ENCODE measurements at places on chromosomes 11 and 22.
A peak's percentile ranks its signal among the peaks of the same experiment; 100 is the strongest.

DNA sequence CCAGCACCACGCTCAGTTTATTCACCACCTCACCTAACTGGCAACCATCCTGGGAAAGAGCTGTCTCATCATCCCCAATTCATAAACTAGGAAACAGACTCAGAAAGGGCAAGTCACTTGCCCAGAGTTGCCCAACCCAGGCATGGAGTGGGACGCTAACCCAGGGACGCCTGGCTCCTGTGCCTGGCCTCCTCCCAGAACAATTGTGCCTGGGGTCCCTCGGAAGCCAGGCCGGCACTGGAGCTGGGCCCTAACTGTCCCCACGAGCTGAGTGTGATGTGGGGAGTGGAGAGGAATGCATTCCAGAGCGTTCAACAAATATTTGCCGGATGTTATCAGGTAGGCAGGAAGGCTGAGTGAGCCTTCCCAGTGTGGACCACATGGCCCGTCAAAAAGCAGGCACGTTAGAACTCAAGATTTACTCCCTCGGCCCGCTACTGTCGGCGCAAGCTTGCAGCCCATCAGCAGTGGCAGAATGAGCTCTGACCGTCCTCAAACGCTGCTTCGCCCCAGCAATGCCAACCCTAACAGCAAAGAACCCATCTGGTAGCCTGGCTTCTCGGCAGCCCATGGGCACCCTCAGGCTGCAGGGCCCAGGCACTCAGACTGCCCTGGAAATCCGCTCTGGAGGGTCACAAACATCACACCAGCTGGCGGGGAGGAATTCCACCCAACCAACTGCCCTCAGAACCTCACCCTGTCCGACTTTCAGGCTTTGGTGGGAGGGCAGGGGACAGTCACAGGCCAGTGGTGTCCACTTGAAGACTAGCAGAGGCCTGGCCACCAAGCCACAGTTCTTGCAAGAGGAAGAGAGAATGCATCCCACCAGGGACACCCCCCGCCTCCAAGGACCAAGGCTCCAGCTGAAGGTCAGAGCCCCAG is 35.6 kb downstream of the MYH9 start:
- no peak for DNase-seq

DNA sequence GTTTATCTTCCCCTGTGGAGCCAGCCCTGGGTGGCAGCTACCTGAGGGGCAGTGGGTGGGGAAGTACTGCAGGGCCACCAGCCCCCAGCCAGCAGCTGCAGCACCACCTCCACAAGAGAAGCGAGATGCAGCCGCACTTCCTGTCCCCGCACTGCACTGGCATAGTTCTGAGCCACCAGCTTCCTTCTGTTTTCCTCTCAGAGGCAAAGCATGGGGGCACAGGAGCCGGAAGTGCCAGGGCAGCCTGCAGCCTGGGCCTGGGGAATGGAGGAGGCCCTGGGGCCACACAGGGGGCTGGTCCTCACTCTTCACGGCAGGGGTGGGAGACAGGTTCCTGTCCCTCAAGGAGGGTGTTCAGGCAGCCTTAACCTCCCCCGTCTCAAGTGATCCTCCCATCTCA is 11.9 kb upstream of the SH3BP1 start:
- DNase-seq: no peak

GRCh38 chr11:1062075-1062820 is 12.4 kb upstream of the MUC2 start:
- no peak for DNase-seq

DNA sequence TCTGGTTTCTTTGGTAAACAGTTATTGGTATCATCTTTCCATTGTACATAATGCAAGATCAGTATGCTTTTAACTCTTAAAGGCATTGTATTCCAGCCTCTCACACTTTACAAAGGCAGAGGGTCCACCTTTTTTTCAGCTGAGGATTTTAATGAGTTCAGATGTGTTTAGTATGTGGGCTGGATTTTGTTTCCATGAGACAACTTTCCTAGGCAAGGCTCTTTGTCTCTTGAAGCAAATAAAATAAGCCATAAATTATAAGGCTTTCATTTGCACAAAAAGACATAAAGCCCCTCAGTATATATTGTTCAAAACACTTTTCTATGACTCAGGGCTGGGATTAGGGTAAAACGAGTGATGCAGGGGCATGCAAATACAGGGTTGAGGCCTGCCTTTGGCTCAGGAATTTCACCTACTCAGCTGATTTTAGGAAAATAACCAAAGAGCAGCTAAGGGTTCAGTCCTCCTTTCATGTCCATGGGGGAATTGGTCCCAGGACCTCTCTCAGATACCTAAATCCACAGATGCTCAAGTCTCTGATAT is 7.6 kb downstream of the MMP20 start:
- DNase-seq: peak; percentile 71

- peak; percentile 94 for DNase-seq
These were observed 80.8 kb downstream of the ZC3H12C start for GRCh38 chr11:110173811-110174644.

GRCh38 chr22:49368976-49369725 is 458.5 kb downstream of the BRD1 start:
- DNase-seq: peak; percentile 53

DNA sequence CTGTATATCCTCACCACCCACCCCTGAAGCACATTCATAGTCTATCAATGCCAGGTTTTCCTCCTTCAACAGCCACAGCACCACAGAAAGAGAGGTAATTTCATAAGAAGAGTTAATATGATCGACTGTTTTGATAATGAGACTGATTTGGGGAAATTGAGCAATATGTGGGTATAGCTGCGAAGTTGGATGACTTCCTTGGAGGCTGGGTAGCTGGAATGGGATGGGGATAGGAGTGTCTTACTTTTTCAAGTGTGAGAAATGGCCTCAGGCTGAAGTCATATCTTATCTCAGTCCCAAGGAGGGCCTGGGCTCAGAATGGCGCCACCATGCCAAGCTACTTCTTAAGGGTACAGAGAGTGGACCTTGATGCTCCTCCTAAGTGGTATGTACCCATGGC is 187.6 kb upstream of the CCDC90B start:
- DNase-seq: no peak

GRCh38 chr11:83004746-83005556 is 66.7 kb downstream of the RAB30 start:
- no peak for DNase-seq

GRCh38 chr22:20305894-20306645 is 13.8 kb downstream of the DGCR6L start:
- no peak for DNase-seq

GRCh38 chr22:42814215-42814614 is 42.9 kb downstream of the ARFGAP3 start:
- no peak for DNase-seq

GRCh38 chr11:107172996-107173395 is 154.7 kb upstream of the GUCY1A2 start:
- no peak for DNase-seq

- no peak for DNase-seq
These were observed 124.4 kb downstream of the TEAD1 start for GRCh38 chr11:12798609-12799011.

- DNase-seq: no peak
These were observed 109.8 kb upstream of the BID start for GRCh38 chr22:17884084-17884483.

DNA sequence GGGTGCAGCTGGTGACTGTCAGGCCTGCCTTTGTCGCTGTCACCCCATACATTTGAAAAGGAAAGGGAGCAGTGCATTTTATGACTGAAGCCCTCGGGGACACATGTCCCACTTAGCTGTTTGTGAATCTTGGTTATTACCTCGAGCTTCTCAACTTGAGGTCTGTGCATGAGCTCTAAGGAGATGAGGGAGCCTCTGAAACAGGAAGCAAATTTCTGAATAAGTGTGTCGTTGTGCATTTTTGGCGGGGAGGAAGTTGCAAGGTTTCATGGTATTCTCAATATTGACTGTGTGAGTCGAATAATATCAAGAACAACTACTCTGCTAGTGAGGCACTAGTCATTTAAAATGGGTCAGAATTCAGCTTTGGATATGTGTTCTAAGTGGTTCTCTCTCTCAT is 149.7 kb upstream of the PLET1 start:
- no peak for DNase-seq

GRCh38 chr22:16609548-16610261 is 17.1 kb upstream of the CCT8L2 start:
- DNase-seq: no peak

- no peak for DNase-seq
These were observed 23.8 kb upstream of the CAPRIN1 start for GRCh38 chr11:34027516-34028408.

GRCh38 chr11:32184041-32184722 is 93.3 kb downstream of the RCN1 start:
- DNase-seq: no peak

GRCh38 chr22:41827671-41828070 is 5.2 kb upstream of the SREBF2 start:
- DNase-seq: no peak

DNA sequence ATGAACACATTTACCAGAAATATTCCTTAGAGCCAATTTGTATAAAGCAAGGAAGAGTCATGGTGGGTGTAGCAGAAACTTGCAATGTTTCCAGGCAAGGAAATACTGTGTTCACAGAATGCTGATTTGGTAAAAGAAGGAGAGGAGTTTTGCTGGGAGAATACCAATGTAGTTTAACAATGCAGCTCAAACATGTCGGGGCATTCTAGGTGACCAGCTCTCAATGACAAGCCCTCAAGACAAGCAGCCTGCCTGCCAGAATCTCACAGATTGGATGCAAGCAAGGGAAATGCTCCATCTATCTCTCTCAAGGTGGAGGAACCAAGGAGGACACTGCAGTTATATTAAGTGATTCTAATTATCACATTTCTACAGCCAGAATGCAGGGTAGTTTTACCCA is 190.4 kb downstream of the MAML2 start:
- DNase-seq: no peak

DNA sequence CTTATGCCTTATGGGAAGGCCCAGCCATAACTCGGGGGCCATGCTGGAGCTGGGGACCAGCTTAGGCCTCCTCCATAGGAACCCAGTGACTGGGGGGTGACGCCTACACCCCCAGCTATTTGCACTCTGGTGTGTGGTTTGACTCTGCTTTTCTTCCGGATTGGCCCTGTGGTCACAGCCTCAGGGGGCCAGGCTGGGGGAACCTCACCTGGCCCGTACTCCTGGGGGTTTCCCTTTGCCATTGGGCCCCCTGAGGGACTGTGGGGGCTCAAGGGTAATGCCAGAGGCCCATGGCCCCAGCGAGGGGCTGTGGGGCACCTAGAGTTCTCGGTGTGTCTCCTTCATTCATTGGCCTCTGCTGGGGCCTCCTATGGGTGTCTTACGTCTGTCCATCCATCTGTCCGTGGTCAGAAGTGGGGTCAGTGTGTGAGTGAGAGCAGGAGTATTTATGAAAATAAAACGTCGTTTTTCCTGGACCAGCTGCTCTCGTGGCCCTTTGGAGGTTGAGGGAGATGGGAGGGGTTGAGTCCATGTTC is 6.3 kb upstream of the SH3BP1 start:
- DNase-seq: no peak

DNA sequence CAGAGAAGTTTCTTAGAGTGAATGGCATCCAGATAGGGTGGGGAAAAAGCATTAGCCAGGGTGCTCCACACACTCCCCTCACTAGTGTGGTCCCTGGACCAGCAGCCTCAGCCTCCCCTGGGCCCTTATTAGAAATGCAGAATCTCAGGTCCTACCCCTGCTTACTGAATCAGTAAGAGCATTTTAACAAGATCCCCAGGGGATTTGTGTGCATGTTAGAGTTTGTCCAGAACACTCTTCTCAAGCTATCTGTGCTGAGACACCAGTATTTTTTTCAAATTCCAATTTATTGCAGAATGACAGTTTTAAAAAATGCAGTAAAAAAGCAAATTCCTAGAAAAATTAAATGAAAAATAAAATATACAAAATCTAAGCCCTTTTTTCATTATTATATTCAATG is 123.1 kb downstream of the MIAT start:
- DNase-seq: no peak

DNA sequence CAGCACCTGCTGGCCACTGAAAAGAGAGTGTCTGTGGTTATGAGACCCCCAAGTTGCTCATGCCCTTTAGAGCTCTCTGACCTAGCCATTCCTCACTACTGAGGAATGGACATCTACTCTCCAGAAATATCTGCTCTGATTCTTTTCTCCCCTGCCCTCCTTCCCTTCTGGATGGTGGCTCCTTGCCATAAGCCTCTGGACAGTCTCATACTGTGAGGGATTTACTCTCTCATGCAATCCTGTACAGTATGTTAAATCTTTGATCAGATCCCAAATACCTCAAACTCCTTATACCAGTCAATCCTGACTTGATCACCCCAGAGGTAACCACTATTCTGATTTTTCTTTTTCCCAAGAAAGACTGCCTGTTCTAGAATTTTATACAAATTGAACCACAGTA is 80.7 kb downstream of the ARHGAP20 start:
- DNase-seq: no peak

DNA sequence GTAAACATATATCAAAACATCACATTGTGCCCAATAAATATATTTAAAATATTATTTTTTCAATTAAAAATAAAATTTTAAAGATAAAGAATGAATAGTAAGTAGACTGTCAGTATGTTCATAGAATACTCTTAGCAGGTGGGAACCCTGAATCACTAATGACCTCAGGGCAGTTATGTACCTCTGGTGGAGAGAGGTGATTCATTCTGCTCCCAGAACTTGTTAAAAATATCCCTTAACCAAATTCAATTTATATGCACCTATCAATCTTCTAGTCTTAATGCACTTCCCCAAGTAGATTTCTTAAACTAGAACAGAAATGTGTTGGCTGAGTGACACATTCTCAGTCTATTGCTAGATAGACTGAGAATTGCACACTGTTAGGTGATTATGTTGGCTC is 183.9 kb upstream of the SYN3 start:
- DNase-seq: no peak

- DNase-seq: no peak
These were observed 109.3 kb upstream of the SNX19 start for GRCh38 chr11:131025421-131026125.

GRCh38 chr22:48850658-48851287 is 976.9 kb downstream of the BRD1 start:
- no peak for DNase-seq

GRCh38 chr11:975827-976226 is 50.2 kb downstream of the AP2A2 start:
- no peak for DNase-seq

- DNase-seq: no peak
These were observed 52.4 kb downstream of the MIAT start for GRCh38 chr22:26709617-26710390.

- DNase-seq: no peak
These were observed 3.6 kb downstream of the SMIM38 start for GRCh38 chr11:69159150-69159852.

DNA sequence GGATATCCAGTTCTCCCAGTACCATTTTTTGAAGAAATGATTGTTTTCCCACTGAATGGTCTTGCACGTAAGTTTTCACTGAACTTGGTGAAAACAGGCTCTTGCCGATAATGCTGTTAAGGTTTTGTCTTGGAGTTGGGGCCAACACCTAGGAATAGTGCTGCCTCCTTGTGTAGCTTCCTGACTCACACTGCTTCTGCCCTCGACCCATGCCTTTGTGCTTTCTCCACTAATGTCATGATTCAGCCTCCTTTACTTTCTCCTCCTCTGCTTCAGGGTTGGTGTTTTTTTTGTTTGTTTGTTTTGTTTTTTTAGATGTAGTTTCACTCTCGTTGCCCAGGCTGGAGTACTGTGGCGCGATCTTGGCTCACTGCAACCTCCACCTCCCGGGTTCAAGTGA is 30.2 kb downstream of the SLC5A1 start:
- DNase-seq: no peak
